ENCODE measurements at places on chromosomes 3 and 15.

DNA sequence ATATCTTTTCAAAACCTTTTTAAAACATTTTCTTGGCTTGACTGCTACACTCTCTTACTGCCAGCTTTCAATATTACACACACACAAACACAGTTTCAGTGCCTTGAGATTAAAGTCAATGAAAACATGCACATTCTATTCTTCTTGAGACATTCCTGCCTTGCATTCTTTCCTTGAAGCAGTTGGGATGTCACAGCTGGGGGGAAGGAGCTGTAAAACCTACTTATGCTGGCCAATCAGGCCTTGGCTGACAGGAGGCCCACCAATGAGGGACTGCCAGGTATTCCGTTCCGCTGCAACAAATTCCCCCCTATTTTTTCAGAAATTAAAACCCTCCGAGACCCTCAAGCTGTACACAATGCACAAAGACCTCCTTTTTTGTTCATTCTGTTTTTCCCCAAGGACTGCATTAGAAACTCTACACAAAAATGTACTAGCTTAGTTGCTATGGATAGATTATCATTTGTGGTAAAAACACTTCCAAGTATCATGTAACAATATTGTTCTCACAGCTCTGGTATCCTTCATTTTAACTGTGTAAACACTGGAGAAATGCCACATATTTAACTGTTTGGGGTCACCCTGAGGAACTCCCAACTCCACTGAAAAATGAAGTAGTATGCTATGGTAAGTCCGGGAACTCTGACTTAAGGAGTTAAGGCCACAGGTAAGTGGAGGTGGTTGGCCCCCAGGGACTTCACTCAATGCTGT lies 18.5 kb downstream of the FSTL1 start:
- no peak for DNase-seq

DNA sequence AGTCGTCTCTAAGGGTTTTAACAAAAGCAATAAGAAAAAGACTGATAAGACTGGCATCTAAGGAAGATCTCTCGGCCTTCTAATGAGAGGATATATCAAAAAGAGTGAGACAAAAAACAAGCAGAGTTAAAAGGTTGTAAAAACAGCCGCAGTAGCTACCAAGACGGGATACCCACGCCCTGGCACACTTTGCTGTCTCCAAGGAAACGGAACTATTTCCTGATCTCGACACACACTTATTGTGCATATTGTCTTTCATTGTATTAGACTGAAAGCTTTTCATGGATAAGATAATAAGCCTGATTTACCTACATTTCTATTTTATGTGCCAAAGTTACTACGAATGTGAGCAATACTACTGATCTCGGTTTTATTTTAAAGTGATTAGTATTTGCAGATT lies 161.5 kb upstream of the MCTP2 start:
- DNase-seq: no peak

- DNase-seq: no peak
Observed at GRCh38 chr3:112010636-112011035, 11.9 kb downstream of the TAGLN3 start.

DNA sequence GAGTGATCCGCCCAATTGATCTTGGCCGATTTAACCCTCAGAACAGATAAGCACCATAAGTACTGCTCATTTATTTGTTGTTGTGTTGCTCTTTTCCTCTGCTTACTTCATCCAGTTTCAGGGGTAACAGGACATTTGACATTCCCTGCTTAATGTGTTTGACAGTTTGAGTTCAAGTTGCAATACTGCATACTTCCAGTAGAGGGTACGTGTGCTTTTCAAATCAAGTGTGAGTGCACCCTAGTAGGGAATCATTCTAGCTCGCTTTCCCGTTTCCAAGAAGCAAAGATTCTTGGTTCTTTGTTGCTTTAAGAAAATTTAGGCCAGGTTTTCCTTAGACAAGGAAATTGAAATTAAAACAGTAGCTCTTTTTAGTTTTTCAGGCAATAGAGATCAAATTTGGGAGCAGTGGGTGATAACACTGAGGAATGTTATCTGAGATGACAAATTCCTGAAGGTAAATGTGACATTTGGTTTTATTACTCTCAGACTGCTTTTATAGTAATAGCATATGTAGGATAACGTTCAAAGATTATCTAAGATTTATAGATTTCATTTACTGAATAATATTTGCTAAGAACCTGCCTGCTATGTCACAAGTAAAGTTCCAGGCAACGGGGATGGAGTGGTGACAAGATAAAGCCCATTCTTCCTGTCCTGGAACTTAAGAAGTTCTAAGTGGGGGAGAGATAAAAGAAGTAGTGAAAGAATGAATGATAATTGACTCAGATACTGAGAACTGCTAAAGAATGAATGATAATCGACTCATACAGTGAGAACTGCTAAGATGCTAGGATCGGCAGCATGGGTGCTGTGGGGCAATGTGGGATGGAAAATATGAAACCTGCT lies 73.3 kb downstream of the SYNPR start:
- DNase-seq: no peak

- no peak for DNase-seq
Observed at GRCh38 chr3:114506591-114507300, 212.9 kb downstream of the TIGIT start.

GRCh38 chr15:86080302-86080701 lies 631 bp downstream of the AGBL1 start:
- no peak for DNase-seq

GRCh38 chr3:32313723-32314473 lies 75.4 kb downstream of the CMTM8 start:
- no peak for DNase-seq

- no peak for DNase-seq
Observed at GRCh38 chr3:157526036-157526435, 22.8 kb upstream of the VEPH1 start.

DNA sequence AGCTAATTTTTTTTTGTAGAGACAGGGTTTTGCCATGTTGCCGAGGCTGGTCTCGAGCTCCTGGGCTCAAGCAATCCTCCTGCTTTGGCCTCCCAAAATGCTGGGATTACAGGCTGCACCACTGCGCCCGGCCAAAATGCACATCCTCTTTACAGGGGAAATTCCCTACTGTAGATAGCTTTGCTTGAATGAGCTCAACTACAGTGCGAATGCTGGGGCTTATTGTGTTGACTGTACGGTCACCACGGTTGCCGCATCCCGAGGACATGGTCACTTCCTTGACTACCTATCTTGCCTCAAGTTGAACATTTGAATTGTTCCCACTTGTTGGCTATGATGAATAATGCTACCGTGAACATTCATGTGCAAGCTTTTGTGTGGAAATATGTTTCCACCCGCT lies 5.3 kb upstream of the MTFMT start:
- no peak for DNase-seq

DNA sequence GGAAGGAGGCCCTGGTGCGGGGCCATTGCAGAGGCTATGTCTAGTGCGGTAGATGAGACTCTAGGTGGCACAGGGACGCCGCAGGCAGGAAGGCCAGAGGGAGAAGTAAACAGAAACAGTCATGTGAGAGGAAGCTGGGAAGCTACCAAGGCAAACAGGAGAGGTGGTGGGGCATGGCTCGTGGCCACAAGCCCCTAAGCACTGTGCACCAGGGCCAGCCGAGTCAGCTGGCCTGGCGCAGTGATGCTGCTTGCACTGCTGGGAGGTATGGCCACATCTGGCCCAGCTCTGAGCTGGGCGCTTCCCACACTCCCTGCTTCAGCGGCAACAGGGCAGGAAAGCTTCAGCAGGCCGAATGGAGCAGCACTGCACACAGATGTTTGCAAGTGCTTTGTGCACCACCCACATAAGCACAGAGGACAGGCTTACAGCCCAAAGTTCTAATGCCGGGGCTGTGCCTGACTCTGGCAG lies 76.6 kb downstream of the SRGAP3 start:
- no peak for DNase-seq

- DNase-seq: no peak
Observed at GRCh38 chr3:178778589-178778988, 242.4 kb downstream of the KCNMB2 start.

- DNase-seq: no peak
Observed at GRCh38 chr15:71501344-71502076, 308.8 kb upstream of the NR2E3 start.

GRCh38 chr3:195284842-195285241 lies 13.9 kb upstream of the XXYLT1 start:
- no peak for DNase-seq

DNA sequence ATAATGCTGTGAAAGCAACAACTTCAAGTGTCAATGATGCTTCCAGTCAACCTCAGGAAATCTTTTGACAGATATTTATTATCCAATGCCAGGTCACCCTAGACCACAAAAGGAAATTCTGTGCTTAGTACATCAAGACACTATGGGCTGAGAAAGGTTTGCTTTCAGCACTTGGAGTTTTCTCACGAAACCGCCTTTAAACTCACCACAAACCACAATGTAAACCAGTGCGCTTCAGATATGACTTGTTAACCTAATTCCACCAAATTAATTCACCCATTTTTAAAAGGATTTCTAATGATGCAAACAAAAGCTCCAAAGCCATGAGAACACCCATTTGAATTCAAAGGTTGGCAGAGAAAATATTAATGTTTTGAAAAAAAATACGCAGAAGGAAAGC lies 292.9 kb upstream of the NR2F2 start:
- DNase-seq: no peak

DNA sequence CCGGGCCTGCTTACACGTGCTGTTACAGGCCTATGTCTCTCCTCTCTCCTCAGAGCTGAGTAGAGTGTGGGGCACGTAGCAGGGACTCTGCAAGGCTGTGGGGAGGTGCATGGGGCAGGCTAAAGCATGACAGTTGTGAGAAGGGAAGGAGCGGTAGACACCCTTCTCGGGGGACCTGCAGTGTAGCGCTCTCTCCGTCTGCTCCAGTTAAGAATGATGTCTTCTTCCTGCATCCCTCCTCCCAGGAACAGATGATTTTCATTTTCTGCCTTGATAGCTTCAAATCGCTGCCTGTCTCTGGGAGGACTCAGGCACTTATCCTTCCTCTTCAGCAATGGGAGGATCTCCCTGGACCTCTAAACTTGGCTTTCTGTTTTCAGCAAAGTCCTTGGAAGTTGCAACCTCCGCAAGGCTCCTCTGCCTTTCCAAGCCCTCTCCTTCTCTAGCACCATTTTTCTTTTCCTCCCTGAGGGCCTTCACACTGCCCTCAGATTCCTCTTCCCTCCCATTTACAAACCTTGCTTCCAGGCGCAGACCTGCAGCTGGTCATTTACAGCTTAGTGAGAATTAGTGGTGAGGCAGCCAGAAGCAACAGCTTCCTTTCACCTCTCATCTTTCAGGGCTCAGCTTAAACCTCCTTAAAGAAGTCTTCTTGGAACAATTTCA lies 23.4 kb upstream of the TLE3 start:
- no peak for DNase-seq

DNA sequence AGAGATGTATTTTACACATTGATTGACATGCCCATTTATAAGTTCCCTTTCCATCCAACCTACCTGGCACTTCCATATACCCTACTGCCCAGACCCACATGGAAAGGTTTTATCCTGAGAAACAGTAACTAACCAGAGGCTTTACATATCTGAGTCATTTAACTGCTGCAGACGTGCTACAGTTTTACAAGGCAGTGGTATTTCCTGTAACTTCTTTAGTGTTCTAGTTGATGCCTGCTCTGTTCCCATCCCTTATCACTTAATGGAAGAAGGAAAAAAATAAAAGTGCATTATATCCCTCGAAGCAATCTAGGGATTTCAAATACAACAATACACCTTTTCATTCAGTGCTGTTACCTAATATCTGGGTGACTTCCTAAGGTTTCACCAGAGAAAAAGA lies 107.1 kb downstream of the TMCO5A start:
- no peak for DNase-seq

DNA sequence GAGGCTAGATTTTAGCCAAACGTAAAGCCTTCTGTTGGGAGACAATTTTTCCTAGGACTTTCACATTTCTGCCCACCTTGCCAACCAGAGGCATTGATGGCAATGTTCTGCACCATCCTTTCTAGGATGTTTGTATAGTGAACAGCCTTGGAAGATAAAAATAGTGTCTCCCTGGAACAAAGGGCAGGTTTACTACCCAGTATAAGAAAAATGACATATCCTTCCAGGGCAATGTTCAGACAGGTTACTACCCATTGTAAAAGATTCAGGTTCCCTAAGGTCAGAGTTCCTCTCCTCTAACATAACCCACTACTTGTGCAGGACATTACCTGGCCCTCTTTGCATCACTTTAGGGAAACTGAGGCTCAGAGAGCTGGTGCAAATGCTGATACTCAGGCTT lies 248.2 kb upstream of the VEPH1 start:
- no peak for DNase-seq

DNA sequence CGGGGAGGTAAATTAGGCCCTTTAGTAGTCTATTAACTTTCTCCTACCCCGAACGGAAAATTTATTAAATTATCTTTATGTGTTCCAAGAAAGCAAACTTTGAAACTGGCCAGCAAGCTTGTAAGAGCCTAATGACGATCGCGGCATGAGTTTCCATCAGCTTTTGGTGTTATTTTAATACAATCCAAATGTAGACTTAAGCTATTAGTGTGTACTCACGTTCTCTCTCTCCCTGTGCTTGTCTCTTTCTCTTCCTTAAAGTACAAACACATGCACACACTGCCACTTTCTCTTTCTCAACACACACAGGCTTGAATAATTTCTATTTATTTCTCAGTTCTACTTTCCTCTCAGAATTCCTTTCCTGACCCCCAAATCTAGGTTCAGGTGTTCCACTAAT lies 108.8 kb upstream of the MME start:
- DNase-seq: no peak

GRCh38 chr15:73869216-73869995 lies 4.0 kb upstream of the TBC1D21 start:
- no peak for DNase-seq

DNA sequence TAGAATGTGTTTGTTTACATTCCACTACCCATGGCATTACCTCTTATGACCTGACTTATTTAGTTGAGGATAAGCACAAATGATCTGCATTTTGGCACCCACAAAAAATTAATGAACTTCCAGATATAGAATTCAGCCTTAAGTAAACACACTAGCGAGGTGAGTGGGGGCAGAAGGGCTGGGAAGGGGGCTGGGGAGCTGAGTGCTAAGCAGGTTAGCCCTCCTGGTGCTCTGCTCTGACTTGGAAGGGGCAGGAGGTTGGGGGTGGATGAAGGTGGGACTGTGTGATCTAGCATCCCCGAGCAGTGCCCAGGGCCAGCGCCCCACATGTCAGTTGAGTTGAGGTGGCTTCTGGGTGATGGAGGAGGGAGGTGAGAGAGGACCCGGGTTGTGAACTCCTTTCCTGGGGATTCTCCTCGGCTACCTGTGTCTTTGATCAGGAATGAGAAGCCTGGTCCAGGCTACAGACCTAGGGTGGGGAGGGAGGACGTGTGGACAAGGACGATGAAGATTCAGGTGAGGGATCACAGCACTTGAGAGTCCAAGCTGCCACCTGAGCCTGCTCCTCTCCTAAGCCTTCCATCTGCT lies 178.6 kb upstream of the SMAD3 start:
- DNase-seq: no peak

Measured in C1 segment of cervical spinal cord (tissue), 14 donors.